ENCODE measurements at places on chromosomes 6 and 20. TPM values are rescaled to one million over a fixed set of nuclear protein-coding genes. Genes with fewer than 3 reads are reported as not detected.

GLP1R gene
- total RNA-seq = 1.6 TPM

- DNase-seq = peak; percentile 84
Measured at GRCh38 chr6:37210313-37210968, 40.5 kb downstream of the PIM1 start.

ATP6V1G2 gene
- total RNA-seq = 4.8 TPM

COX4I2 gene
- 8.3 TPM for total RNA-seq

DNA sequence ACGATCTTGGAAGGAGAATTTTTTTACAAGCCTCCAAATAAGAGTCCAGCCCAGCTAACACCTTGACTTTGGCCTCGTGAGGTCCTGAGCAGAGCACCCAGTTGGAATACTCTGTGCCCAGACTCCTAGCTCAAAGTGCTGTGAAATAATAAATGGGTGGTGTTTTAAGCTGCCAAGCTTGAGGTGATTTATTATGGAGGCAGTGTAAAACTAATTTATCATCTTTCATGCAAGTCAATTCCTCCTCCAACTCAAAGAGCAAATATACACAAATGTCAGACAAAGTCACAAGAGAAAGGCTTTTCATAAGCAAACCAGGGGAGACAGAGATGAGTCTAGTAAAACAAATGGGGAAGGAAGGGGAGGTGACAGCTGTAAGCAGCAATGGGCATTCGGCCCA, 12.7 kb downstream of the ABT1 start:
- DNase-seq = no peak

- no peak for DNase-seq
Measured at GRCh38 chr20:57589728-57590484, 29.0 kb downstream of the PCK1 start.

DNA sequence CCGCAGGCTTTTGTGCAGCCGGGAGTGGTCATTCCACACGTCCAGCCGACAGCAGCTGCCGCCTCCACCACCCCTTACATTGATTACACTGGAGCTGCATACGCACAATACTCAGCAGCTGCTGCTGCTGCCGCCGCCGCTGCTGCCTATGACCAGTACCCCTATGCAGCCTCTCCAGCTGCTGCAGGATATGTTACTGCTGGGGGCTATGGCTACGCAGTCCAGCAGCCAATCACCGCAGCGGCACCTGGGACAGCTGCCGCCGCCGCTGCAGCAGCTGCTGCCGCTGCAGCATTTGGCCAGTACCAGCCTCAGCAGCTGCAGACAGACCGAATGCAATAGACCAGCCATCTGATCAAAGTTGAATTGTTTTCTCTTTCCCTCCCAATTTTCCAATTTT, 10.6 kb downstream of the RBM24 start:
- no peak for DNase-seq

- no peak for DNase-seq
Measured at GRCh38 chr6:118750143-118750542, 98.8 kb upstream of the CEP85L start.

DNA sequence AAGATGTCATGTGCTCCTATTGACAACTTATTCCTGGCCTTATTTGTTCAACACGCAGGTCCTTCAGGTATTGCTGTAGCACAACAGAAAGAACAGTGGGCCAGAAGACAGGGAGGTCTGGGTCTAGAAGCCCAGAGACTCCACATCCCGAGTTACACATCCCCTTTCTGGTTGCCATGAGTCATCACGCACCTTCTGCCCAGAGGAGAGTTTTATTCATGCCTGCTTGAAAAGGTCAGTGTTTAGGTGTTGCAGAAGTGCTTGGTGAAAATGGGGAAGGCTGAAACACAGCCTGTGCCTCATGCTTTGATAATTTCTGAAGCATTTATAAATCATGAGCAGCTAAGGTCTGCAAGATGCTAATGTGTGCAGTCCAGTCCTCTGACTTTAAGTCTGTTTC, 256.4 kb downstream of the GMPR start:
- no peak for DNase-seq

DNA sequence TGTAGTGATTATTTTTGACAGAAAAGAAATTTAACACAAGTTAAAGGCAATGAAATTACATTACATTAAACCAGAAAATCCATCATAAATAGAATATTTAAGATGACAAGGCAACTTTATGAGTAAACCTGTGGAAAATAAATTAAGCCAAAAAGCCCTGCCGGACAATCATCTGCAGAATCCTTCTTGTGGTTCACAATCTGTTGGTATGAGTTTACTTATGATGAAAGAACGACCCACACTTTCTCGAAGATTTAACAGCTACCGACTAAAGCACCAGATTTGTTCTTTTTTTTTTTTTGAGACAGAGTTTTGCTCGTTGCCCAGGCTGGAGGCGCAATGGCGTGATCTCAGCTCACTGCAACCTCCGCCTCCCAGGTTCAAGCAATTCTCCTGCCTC, 21.4 kb downstream of the HDAC2 start:
- DNase-seq = no peak

- DNase-seq = no peak
Measured at GRCh38 chr20:54485631-54486030, 10.2 kb downstream of the DOK5 start.

DNA sequence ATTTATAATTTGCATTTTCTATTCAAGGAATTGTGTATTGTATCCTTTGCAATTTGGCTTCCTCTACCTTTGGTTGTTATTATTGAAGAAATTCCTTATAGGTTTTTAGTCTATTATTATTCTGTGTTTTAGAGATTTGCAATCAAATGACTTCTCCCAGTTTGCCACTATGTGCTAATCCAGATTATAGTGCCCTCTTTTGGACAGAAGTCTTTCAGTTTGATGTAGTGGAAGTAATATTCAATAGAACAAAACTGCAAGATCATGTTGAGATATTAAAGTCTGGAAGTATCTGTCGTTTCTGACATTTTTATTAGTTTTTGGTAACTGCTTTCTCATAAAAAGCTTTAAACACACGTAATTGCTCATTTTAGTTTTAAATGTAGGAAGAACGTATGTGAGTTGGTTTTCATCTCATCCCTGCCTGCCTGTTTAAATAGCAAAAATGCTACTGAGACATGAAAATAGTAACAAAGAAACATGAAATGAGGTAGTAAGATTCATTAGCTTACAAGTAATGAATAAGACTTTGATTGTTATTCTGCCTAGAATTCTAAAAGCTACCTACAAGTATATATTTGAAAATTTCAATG, 72.8 kb downstream of the RTN4IP1 start:
- no peak for DNase-seq

KCNG1 gene
- total RNA-seq = 3.5 TPM

GRCh38 chr6:39254999-39255535, 25.8 kb upstream of the KCNK5 start:
- no peak for DNase-seq

- DNase-seq = no peak
Measured at GRCh38 chr6:93243231-93243778, 176.1 kb downstream of the EPHA7 start.

DNA sequence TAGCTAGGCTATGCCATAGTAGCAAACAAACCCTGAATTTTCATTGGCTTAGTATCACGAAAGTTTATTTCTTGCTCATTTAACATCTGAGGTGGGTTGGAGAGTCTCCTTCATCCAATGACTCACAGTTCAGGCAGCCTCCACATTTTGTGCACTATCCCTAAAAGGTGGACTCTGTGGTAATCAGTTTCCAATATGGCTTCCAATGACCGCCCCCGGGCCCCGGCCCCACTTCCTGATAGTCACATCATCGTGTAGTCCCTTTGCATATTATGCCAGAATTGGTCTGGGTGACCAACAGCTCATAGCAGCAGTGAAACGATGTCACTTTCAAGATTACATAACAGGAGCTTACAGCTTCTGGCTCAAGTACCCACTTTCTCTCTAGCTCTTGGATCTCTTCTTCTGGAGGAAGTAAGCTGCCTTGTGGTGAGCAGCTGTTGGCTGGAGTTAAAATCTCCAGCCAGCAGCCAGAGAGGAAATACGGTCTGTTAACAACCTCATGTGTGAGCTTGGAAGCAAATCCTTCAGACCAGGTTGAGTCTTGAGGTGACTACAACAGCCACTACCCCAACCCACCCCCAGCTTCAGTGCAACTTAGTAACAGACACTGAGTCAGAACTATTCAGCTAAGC, 7.8 kb downstream of the HCRTR2 start:
- no peak for DNase-seq

SIRPB1 gene
- 6.6 TPM for total RNA-seq

GRCh38 chr20:1302685-1303541, 26.0 kb downstream of the SDCBP2 start:
- no peak for DNase-seq

GPR63 gene
- 0.49 TPM for total RNA-seq

GRCh38 chr6:33206864-33207551, 1.3 kb upstream of the RING1 start:
- no peak for DNase-seq

DNA sequence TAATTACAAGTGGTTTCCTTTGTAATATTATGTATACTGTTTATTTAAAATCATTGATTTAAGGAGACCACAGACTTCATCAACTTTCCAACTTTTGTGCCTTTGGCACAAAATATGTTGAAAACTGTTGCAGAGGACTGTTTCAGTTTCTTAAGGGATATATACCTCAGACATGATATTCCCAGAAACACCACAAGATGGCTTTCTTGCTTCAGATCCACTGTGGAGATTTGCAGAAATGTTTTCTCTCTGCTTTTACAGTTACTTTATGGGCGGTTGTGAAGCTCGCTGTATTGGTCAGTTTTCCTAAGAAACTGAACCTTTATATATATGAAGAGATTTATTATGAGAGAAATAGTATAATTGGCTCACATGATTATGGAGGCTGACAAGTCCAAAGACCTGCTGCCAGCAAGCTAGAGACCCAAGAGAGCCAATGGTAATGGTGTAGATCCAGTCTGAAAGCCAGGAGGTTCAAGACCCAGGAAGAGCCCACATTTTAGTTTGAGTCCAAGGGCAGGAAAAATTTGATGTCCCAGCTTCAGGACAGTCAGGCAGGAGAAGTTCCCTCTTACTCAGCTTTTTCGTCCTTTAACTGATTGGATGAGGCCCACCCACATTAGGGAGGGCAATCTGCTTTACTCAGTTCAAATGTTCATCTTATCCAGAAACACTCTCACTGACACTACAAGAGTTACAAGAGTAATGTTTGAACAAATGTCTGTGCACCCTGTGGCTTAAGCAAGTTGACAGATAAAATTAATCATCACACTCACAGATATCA, 12.8 kb downstream of the ME1 start:
- no peak for DNase-seq

DNA sequence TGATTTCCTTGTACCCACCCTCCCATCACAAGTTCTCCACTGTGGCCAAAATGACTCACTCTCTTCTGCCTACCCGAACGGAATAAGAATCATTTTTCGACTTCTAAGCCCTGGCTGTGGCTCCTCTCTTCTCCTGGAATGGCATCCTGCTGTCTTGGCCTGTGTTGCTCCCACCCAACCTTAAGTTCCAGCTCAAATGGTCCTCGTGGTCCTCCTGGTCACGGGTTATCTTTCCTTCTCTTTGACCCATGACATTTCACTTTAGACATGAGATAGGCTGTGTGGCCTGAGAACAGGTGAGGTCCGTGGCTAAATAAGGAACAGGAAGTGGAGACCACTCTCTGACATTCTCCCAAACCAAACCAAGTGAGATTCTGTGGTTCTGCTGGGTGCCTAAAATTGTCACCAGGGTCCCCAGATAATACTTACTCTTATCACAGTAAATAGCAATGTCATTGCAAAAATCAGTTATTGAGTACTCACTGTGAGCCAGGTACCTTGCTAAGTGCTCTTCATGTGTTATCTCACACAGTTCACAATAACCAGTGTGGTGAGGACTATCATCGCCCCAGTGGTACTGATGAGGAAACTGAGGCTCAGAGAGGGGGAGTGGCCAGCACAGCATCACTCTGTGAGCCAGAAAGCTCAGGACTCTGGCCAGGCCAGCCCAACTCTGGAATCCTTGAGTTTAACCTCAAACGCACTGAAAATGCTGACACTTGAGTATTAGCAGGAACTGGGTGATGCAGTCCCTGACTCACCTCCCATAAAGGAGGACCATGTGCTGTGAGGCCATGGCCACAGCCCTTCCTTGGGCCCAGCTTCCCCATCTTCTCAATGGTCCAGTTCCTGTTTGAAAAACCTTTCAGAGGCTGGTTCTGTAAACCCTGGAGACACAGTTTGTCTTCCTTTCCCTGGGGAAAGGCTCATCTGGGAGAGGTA, 74.8 kb upstream of the SIRPA start:
- no peak for DNase-seq

SFTA2 gene
- total RNA-seq = 0.76 TPM

- DNase-seq = peak; percentile 49
Measured at GRCh38 chr6:169955731-169956437, 204.5 kb downstream of the ERMARD start.

GRCh38 chr6:73516514-73517489, 4.0 kb downstream of the EEF1A1 start:
- DNase-seq = no peak

GRCh38 chr20:60868316-60868891, 383.7 kb upstream of the CDH4 start:
- no peak for DNase-seq

DNA sequence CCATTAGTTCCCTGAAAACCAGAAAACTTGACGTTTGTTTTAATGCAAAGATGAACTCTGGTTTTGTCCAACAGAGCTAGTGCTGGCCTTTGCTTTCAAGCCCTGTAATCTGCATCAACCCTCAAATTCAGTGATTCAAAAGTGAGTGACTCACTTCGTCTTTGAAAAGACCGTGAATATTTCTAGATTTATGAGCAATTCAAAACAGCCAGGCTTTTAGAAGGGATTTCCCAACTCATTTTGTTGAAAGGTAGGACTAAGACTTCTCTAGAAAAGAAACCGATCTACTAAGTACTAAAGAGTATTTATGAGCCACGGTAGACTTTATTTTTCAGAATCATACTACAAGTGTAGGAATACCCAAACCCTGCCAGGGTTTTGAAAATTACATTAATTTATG, 121.5 kb downstream of the UST start:
- DNase-seq = no peak

BPI gene
- 2.3 TPM for total RNA-seq

- peak; percentile 93 for DNase-seq
Measured at GRCh38 chr20:40506537-40506939, 182.5 kb downstream of the MAFB start.

TRAPPC3L gene
- total RNA-seq = 0.22 TPM

DNA sequence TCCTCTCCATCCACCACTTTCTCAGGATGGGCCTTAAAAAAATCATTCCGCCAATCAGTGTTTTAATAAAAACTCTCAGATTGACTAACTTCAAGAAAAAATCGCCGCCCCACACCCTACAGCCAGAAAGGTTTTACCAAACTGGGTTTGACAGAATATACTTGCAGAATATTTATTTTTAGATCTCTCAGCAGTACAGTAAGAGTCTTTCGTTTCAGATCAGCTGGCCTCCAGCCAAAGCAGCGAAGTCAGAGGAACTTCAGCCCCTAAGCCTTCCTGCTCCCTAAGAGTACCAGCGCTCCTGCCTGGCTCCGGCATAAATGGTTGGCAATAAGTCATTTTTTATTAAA, 24.7 kb downstream of the TBC1D7 start:
- DNase-seq = peak; percentile 87

- no peak for DNase-seq
Measured at GRCh38 chr20:23298155-23298554, 52.4 kb upstream of the NXT1 start.

Measured in sciatic nerve (tissue), 2 donors.